ENCODE measurements at places on chromosomes 3 and 15.

DNA sequence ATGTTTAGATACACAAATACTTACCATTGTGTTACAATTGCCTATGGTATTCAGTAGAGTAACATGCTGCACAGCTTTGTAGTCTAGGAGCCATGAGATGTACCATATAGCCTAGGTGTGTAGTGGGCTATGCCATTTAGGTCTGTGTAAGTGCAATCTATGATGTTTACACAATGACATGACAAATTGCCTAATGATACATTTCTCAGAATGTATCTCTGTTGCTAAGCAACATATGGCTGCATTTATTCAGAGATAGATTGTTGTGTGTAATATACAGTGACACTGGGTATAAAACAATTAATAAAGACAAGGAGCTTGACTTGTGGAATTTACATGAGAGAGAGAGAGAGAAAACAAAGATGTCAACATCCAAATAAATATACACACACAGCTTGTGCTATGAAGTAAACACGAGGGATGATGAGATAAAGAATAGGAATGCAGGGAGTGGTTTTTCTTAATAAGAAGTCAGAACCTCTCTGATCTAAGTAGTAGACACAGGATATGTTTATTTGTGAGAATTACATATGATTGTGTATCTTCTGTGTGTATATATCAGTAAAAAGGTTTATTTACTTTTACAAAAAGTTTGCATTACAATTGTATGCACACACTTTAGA, 110.0 kb downstream of the KCNAB1 start:
- no peak for DNase-seq

GRCh38 chr3:40291471-40291870, 18.0 kb upstream of the EIF1B start:
- no peak for DNase-seq

DNA sequence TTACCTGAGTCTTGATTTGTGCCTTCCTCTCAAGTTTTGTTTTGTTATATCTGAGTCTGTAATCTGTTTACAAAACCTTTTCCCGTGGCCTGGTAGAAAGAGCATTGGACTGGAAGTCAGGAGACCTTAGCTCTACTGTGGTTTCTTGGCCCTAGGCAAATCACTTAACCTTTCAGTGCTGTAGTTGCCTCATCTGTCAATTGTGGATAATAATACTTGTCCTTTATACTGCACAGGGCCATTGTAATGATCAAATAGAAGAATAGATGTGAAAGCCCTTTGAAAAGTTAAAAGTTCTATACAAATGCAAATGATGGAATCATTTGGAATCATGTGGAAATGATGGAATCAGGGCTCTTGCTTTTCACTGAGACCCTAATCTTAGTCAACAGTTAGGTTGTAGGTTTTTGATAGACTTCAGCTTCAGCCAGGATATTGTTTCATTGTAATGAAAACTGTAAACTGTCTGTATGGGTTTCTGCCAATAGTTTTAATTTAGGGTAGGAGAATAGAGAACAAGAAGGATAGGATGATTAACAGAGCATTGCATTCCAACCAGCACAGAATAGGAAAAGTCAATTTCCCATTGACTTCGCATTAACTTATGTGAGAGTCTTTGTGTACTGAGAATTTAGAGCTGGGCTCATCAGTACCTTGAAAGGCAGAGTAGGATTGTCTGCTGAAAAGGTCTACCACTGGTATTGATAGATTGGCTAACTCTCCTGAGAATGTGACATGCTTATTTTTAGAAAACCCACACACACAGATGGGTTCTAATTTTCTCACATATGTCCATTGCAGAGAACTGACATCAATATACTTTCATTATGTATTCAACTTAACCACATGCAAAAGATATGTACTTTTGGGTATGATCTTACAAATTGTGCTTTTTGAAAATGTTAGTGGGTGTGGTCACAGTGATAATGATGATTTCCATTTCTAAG, 21.8 kb downstream of the MAP2K5 start:
- no peak for DNase-seq

- no peak for DNase-seq
These were observed 17.9 kb downstream of the CAPN7 start for GRCh38 chr3:15223685-15224572.

GRCh38 chr3:168981396-168981795, 682.1 kb downstream of the MECOM start:
- no peak for DNase-seq

- no peak for DNase-seq
These were observed 14.2 kb downstream of the GPR15 start for GRCh38 chr3:98545940-98546339.

DNA sequence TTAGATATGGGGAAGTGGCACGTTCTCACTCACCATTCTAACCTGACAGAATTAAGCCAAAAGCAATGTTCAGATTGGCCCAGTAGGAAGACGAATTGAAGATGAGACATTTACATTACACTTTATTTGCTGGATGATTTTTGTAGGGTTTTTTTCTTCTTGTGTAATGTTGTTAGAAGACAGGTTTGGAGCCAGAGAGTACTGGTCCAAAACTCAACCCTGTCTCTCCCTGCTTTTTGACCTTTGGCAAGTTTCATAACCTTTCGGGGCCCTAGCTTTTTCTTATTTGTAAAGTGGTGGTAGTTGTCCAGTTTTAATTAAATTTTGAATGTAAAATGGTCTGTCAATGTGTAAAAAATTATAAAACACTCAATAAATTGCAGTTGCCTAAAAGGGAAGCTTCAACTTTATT, 29.5 kb downstream of the PDE8A start:
- no peak for DNase-seq

DNA sequence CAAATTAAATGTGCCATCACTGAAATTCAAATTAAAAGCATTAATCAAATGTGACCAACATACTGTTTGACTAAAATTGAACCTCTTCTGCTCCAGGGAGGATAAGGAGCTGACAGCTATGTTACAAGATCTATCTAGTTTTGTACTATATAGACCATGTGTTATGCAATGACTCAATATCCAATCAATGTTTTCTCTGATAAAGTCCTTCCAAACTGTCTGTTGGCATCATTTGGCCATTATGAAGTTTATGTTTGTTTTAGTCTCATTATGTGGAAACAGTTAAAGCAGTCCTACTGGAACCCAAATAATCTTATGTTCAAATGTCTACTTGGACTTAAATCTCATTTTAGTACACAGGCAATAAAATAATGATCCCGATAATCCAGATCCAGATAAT, 267.0 kb upstream of the THBS1 start:
- no peak for DNase-seq

- no peak for DNase-seq
These were observed 627.1 kb upstream of the ARPP21 start for GRCh38 chr3:35012214-35012613.

DNA sequence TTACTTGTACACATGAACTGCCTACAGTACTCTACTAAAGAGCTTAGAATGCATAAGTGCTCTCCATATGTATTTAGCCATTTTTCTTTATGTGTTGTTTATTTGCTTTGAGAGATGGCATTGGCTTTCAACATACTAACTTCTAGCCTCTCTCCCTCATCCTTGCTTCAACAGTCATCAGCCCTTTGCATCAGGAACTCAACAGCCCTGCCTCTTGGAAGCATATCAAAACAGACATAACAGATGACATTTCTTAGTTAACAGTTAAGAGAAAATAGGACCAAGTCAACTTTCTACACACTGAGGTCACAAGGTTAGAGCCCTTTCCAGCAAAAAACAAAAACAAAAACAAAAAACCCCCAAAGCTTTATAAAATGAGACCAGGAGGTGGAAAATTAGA, 145.6 kb downstream of the TCF12 start:
- DNase-seq, result no peak

DNA sequence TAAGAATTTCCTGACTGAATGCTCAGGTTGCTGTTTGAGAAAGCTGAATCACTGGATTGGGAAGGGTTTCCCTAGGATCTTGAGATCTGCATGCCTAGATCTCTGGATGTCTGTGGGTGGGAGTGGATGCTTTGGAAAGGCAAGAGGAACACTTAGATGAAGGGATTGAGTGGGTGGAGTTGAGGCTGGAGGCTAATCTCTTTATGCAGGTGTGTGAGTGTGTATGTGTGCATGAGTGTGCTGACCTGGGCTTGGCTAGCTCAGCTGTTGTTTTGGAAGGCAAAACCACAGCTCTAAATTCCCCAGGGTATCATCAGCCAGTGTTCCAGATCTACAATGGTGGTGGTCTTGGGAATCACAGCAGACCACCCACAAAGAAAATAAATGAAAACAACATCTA, 60.5 kb downstream of the CLDN1 start:
- DNase-seq, result no peak

DNA sequence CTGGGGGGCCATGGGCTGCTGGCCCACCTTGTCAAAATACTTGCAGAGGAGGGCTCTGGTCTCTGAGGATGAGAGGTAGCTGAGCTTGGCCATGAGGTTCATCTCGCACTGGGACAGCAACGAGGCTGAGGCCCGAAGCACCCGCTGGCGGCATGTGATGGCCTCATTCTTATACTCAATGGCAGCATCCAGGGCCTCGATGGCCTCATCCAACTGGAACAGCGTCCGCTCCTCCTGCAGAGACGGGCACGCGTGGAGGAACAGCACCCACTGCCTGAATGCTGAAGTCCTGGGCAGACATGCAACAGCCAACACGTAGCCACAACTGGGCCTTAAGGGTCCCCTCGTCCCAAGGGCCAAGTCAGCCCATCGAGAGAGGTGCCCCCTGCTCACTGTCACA, 25.0 kb downstream of the KIF7 start:
- no peak for DNase-seq

- no peak for DNase-seq
These were observed 73.0 kb upstream of the NEO1 start for GRCh38 chr15:72979308-72979707.

- no peak for DNase-seq
These were observed 54.5 kb downstream of the OSBPL10 start for GRCh38 chr3:31926543-31926942.

GRCh38 chr3:38118421-38119247, 18.3 kb downstream of the ACAA1 start:
- DNase-seq, result no peak

GRCh38 chr15:95832668-95833067, 497.8 kb upstream of the NR2F2 start:
- DNase-seq, result no peak

DNA sequence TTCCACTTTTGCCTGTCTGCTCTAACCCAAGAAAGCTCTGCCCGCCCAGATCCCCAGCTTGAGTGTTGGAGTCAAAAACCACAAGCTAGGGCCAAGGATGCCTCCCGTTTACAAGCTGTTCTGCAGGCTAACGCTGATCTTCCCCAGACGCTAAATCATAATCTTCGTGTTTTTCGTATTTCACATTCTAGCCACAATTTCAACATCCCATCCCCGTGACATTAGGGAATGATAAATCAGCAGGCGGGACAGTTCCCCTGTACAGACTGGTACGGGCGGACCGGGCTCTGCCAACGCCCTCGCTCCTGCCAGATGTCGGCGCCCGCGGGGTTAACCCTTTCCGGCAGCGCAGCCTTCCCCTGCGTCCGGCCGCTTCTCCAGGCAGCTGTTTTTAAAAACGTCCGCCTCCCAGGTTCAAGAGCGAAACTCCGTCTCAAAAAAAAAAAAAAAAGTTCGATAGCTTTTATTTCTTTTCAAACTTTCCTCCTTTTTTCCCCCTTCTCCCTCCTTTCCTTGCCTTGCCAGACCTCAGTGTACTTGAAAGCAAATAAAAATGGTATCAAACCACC, 81.0 kb upstream of the BNC1 start:
- peak; percentile 74 for DNase-seq

DNA sequence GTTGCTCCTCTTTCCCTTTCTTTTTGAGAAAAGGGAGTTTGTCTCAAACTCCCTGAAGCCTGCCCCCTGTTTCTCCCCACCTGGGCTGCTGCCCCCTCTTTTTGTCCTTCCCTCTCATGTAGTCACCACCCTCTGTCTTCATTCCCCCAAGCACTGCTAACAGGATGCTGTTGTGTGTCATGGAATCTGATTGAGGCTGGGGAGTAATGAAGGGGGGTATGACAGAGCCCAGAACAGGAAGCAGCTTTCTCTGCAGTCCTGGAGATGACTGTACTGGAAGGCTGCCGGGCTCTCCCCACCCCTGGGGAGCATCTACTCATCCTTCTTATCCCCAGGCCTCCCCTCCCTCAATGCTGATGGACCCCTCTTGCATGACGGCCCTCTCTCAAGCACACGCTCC, 181.6 kb downstream of the ABHD5 start:
- no peak for DNase-seq

- no peak for DNase-seq
These were observed 5.2 kb downstream of the GOLGA8B start for GRCh38 chr15:34578283-34578674.

GRCh38 chr15:86556396-86557017, 476.8 kb downstream of the AGBL1 start:
- DNase-seq, result no peak

DNA sequence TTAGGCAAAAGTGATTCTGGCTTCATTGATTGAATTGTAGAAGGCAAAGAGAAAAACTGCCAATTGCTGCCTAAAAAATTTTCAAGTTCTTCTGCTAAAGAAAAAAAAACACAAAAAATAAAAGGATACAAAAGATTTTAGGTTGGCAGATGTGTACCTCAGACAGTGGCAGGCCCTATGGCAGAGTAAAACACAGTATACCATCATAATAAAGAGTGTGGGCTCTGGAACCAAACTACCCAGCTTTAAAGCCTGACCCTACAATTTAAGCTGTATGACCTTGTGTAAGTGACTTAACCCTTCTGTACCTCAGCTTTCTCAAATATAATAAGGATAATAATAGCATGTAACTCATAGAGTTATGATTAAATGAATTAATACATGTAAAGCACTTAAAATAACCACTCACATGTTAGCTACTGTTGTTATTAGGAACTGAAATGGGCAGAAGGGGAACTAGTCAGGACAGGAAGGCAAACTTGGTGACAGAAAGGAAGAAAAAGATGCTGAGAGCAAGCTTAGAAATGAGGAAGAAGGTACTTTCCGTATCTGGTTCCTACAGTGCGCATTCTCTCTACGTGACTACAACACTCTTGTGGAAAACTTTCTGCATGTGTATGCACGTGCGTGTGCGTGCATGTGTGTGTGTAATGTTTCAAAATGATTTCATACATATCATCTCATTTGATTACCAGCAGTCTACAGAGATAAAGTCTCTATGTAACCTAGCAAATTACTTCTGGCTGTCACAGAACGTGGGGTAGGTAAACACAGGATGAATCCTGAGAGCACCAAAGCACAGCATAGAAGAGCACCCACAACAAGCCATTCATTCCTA, 13.6 kb upstream of the GATM start:
- peak; percentile 63 for DNase-seq

DNA sequence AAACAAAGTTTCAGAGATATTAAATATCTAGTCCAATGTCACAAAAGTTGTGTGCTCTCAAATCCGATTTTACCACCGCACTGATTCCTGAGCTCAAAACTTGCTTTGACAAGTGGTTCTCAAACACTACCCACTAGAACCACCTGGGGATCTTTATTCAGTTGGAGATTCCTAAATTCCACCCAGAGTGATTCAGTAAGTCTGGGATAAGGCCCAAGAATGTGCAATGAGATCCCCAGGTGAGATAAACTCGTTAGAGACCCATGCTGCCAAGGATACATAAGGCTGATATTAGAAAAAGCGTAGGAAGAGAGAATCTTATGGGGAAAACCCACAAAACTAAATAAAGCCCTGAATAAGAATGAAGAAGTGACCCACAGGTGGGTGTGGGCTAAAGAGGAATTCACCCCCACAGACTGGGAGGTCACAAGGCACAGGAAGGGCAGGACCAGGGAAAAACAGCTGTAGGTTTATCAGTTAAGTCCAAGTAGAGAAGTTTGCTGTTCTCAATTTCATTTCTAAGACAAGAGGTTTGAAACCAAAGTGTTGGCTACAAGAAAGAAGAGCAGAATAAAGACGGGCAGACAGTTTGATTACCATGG, 11.5 kb upstream of the RPS17 start:
- DNase-seq, result no peak

GRCh38 chr15:85976986-85977385, 102.7 kb upstream of the AGBL1 start:
- DNase-seq, result no peak

Measured in Ammon's horn (tissue), 1 donor.